ENCODE measurements at places on chromosomes 13 and 19.

GRCh38 chr13:104983601-104984000, 1551.9 kb downstream of the EFNB2 start:
- DNase-seq = no peak

- DNase-seq = no peak
Measured at GRCh38 chr13:92362717-92363116, 863.9 kb upstream of the GPC6 start.

- no peak for DNase-seq
Measured at GRCh38 chr13:27922883-27923612, 3.2 kb downstream of the PDX1 start.

- DNase-seq = no peak
Measured at GRCh38 chr19:1923319-1923718, 17.7 kb upstream of the CSNK1G2 start.

- DNase-seq = no peak
Measured at GRCh38 chr13:41520660-41521630, 63.6 kb downstream of the RGCC start.

GRCh38 chr19:27779954-27780353, 1433.0 kb downstream of the UQCRFS1 start:
- no peak for DNase-seq

- no peak for DNase-seq
Measured at GRCh38 chr13:94157705-94158218, 321.7 kb downstream of the DCT start.

- no peak for DNase-seq
Measured at GRCh38 chr13:80787604-80788003, 446.7 kb upstream of the SPRY2 start.

- no peak for DNase-seq
Measured at GRCh38 chr19:1309977-1310852, 24.5 kb downstream of the EFNA2 start.

- no peak for DNase-seq
Measured at GRCh38 chr19:7417671-7418324, 69.1 kb downstream of the ARHGEF18 start.

GRCh38 chr13:68232351-68233130, 1002.4 kb upstream of the PCDH9 start:
- DNase-seq = no peak

DNA sequence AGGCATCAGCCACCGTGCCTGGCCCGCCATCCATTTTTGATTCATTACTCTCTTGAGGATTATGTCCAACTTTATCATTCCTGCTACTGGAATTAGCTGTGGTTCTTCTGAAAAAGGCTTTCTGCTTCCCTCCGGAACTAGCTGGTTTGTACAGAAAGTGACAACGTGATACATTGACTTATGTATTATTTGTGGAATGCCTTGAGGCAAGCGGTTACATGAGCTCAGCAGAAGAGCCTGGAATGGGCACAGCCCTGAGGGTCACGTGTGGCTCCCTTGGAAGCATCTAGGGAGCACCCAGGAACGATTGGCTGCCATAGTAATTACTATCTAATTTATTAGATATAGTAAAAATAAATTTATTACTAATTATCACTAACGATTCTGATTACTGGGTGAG, 14.4 kb upstream of the RETN start:
- no peak for DNase-seq

DNA sequence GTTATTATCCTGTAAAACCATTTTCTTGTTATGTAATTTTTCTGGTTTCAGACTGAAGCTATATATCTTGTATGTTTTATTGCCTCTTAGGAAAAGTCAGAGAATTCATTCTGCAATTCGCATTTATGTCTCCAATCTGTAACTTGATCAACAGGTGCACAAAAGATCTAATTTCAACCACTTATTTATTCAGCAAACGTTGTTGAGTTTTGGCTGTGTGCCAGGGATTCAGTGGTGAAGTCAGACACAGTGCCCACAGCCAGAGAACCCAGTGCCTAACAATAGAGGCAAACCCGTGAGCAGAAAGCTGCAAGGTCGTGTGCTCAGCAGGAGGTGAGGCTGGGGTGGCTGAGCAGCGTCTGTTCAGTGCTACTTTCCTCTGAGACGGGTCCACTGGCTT, 119.5 kb upstream of the MCF2L start:
- DNase-seq = no peak

GRCh38 chr19:32662186-32662585, 12.8 kb downstream of the ANKRD27 start:
- DNase-seq = no peak

DNA sequence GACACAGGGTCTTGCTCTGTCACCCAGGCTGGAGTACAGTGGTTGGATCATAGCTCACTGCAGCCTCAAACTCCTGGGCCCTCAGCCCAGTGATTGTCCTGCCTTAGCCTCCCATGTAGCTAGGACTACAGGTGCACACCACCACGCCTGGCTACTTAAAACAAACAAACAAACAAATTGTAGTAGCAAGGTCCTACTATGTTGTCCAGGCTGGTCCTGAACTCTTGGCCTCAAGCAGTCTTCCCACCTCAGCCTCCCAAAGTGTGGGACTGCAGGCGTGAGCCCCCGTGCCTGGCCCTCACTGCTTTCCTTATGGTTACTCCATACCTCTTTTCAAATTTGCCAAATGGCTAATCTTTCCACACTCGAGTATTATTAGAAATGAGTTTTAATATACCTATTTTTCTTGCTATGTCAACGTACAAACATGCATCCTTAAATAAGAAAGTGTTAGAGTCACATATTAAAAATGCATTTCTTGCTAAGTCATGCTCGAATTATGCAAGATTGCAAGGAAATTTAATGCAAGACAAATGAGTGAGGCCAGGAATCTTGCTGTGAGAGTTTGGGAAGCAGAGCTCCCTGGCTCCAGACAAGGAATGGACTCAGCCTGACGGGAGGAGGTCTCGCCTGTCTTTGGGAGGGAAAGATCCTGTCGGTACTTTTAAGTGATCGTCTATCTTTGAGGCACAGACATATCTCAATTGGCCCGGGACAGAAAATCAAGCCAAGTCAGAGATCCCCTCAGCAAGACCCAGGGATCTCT, 39.4 kb downstream of the RFX2 start:
- DNase-seq = no peak

DNA sequence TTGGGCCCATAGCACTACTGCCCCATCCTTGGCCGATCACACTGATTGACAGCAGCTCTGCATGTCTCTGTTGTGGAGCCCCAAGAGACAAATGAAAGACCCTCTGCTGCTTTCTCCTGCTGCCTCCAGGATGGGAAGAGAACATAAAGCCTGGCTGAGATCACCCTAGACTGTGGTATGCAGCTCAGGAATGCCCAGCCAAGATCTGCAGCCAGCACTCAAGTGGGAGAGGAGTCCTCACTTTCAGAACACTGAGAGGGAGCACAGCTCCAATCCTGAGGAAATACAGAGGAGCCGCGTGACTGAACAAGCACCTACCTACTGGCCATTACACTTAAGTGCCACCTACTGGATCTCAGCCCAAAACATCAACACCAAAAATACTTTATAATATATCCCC, 203.0 kb downstream of the POSTN start:
- no peak for DNase-seq

- no peak for DNase-seq
Measured at GRCh38 chr13:34884366-34884765, 57.7 kb upstream of the NBEA start.

DNA sequence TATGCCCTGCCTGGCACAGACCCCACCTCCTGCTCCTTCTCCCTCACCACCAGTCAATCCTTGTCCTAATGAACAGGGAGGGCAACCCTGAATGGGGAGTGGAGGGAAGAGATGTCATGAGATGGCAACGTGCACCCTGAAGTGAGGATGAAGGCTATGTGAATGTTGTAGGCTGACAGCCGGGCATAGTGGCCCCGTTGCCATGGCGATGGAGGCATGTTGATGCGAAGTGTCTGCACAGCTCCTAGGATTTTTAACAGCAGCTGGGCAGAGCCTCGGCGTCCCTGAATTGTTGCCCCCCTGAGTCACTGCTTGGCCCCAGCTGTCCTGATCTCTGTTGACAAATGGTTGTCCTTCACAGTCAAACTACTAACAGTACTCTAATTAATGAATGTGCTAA, 4.8 kb upstream of the ALOX5AP start:
- DNase-seq = no peak

DNA sequence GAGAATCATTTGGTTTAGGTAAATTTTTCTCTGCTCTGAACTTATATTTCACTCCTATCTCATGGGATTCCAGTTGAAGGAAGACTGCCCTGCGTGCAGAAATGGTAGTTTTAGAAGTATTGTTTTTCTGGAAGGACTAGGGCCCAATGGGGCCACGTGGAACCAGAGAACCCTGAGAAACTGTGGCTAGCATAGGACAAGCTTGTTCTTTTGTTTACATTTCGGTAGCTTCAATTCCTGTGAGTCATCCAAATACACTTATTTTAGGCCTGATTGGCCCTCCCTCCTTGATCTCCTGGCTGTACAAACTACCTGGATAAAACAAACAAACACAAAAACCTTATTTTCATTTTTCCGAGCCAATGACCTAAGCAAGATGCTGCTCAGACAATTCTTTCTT, 124.0 kb downstream of the ITGBL1 start:
- no peak for DNase-seq

GRCh38 chr13:52969373-52969772, 59.2 kb upstream of the OLFM4 start:
- no peak for DNase-seq

- no peak for DNase-seq
Measured at GRCh38 chr13:79018166-79018565, 359.2 kb upstream of the OBI1 start.

DNA sequence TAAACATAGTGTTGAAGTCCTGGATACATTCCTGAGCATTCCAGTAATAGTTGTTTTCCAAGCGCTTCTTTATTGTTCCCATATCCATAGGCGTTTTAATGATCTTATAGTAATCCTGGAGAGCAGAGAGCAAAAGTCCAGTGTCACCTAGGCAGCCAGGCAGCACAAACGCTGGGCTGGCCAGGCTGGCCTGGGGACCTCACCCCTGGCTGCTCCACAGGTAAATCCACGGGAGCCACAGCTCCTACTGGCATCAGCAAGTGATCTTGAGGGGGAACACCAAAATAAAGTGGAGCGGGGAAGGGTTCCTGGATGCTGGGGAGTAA, 36.6 kb upstream of the EPHX3 start:
- DNase-seq = no peak

- no peak for DNase-seq
Measured at GRCh38 chr13:46552303-46552682, 677 bp upstream of the LRCH1 start.

GRCh38 chr13:27358420-27358819, 66.0 kb upstream of the GTF3A start:
- no peak for DNase-seq

GRCh38 chr13:50014386-50014785, 858 bp upstream of the KCNRG start:
- DNase-seq = no peak

DNA sequence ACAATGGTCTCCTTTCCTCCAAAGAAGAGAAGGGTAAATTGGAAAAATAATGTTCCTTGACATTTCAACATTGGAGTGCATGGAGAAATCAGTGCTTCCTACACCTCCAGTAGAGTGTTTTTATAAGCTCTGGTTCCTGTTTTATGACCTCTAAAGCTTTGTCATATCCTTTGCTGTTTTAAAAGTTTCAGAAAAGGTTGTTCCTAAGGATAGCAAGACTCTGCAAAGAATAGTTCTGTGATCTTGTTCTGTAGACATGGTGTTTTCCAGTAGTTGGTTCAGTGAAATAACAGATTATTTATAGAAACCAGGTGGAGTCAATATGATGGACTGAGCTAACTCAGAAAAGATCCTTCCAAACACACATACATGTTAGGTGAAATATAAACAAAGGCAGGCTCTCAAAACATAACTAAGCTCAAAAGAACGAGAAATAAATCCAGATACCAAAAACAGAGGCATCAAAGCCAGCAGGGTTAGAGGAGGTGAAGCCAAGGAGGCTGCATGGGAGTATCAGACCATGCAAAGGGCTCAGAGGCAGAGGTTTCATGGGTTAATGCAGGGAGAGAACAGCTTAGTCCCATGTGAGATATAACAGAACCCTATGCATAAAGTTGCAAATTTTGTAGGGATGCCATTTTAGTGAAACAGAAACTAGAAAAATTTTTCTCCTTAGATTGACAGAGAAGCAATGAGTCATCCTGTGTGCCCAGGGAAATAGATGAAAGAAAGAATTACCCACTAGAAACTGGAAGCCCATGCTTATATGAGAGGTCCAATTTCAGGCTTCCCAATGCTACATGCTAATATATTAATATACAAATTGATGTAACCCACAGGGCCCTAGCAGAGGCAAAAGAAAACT, 44.3 kb downstream of the SHISA2 start:
- DNase-seq = no peak

DNA sequence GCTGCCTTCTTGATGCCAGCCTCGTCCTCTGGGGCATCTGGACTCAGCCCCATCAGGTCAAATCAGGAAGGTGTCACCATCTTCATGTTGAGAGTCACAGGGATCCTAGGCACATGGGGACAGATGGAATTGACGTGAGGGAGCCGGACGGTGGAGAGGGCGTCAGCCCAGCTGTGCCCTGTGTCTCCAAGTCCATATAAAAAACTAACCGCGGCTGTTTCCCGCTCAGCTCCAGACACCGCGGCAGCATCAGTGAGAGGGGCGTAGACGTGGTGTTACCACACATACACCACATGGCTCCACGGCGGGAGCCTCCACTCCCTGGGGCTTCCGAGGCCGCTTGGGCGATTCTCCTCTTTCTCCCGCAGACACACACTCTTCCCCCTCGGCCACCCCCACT, 5.6 kb upstream of the PRR36 start:
- DNase-seq = no peak

- no peak for DNase-seq
Measured at GRCh38 chr13:30240608-30241007, 66.7 kb downstream of the KATNAL1 start.

DNA sequence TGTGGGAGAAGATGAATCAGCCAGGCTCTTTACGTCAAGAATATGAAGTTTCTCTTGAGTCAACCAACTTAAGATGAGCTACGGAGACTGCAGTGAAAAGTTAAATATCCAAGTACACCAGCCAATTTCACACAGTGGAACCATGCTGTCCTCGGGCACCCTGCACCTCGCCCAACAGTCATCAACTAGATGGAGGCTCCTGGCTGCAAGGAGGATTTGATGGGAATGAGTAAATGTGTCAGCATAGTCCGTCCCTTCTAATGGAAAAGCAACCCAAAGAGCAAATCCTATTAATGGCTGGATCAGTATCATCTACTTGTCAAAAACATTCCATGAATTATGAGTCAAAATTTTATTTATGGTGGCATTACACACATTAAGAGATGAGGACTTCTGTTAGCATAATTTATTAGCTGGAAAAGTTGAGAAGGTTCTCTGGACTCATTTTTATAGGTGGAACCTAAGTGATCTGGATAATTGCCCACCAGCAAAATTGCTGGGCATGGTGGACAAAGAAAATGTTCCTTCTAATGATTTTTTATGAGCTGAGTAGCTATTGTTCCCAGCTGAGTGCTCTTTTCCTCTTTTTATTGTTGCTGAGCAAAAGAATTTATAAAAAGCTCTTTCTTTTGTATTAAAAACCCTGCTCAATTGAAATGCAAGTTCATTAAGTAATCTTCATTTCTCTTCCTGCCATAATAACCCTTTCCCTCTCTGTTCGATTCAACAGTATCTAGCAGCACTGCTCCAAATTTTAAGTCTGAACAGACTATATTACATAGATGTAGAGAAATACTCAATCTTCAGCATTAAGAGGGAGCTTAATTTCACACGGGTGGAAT, 88.4 kb downstream of the DNAJC15 start:
- no peak for DNase-seq
